ENCODE measurements at places on chromosomes 5 and 9.

DNA sequence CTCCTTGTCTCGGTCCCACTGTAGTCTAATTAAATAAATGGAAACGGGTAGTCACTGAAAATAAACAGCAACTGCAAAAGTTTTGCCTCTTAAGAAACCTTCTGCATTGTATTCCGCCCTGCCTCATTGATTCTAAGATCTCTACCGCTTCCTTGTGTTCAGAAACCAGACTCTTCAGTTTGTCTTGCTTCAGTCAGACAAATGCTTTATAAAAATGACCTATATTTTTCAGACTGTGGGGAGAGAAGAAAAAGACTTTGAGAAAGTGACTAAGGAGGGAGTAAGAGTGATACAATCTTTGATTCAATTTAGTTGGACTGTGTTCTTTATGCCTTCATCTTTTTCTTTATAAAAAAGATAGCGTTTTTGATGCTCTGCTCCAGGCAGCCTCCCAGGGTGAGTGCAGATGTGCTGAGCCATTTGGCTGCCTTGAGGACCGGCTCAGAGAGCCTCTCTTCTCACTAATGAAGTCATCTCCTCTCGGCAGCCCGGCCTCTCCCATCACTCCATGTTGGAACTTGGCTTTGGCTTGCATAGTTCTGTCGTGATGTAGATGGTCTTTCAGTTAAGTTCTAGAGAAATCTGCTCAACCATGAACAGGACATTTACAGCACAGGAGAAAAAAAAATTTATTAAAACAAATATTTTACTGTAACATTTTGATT, 4.0 kb upstream of the VCAN start:
- DNase-seq, result no peak

DNA sequence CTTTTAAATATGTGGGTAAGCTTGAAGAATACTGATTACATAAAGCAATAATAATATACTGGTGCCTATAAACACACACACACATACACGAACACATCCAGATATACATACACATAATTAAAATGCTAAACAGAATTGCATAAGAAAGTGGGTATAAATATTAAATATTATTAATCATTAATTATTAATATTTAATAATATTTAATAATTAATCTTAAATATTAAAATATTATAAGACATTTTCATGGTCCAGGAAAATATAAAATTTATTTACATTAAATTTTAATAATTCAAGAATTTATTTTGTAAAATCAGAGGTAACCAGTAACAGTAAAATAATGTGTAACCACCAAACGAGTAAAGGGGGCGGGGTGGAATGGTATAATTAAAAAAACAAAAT, 178.3 kb downstream of the TMEM232 start:
- DNase-seq, result no peak

DNA sequence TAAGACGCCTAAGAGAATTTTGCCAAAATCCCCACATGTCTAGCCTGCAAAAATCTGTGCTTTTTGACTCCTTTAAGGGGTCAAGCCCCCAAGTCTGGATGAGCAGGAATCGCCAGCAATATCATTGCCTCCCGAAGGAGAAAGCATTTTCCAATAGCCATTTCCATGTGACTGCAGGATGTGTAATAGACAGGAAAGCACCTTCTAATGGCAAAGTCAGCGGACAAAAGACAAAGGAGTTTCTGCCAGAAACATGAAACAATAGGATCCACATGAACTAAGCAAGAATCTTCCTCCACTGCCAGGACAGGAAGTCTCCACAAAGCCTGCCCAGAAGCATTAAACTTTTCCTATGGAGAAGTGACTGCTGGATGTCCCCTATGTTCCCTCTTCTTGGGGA, 177.1 kb upstream of the PCSK5 start:
- DNase-seq, result no peak

DNA sequence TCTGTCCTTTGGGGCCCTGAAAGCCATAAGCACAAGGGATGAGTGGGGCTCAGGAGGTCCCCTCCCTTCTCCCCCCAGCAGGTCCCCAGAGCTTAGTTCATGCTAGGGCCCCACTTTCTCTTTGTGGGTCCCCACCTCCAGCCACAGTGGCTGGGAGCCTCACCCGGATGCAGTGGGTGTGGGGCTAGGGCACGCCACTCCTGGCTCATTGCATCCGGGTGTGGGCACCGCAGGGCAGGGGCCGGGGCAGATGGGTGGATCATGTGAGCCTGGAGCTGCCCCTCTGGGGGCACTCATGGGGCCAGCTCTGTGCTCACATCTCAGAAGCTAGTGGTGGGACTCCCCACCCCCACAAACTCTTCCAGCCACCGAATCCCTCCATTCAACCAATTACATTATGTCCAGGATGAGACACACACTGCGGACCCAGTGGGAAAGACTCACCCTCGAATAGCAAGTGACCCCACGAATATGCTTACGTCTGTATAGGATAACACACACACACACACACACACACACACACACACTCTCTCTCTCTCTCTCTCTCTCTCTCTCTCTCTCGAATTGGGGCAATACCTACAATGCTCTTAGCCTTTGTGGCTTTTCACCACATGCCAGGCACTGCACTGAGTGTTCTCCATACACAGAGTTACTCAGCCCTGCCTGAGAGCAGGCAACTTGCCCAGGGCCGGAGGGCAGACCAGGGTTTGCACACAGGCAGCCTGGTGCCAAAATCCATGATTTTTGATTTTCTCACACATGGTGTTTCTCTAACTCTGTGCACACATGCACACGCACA, 16.8 kb upstream of the PHYKPL start:
- DNase-seq, result no peak

GRCh38 chr5:149030838-149031397, 31.9 kb downstream of the SH3TC2 start:
- DNase-seq, result no peak

DNA sequence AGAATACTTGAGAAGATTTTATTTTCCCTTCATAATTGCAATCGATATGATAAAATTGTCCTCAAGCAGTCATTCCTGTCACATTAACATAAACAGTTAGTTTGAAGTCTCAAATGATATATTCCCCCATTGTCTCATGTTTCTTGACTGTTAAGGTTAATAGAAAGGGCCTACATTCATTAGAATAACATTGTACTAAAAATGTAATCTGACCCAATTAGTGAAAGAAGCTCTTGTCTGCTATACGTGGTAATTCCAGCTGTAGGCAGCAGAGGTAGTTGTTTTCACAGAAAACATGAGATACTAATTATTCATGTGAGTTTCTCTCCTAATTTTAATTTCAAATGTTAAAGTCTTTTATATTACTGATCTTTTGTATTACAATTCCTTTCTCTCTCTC, 25.9 kb upstream of the AP3B1 start:
- DNase-seq, result no peak

GRCh38 chr5:103502662-103503061, 59.9 kb downstream of the NUDT12 start:
- no peak for DNase-seq

DNA sequence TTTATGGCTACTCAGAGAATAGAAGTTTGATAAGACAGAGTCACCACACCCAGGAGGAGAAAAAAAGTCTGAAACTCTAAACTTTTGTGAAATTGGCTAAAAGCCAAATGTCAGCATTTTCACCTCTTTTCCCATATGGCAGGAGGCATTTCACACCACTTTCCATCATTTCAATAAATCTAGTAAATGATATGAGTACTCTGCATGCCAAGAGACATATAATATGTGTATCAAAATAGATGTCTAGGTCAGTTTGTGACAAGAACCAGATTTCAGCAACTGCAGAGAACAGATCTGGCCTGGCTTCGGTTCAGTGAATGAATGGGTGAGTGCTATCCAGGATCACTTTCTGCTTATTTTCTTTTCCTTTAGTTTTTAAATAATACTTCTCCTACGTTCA, 470.8 kb downstream of the ENC1 start:
- no peak for DNase-seq

- DNase-seq, result no peak
These were observed 102.7 kb upstream of the IER5L start for GRCh38 chr9:129280623-129281271.

DNA sequence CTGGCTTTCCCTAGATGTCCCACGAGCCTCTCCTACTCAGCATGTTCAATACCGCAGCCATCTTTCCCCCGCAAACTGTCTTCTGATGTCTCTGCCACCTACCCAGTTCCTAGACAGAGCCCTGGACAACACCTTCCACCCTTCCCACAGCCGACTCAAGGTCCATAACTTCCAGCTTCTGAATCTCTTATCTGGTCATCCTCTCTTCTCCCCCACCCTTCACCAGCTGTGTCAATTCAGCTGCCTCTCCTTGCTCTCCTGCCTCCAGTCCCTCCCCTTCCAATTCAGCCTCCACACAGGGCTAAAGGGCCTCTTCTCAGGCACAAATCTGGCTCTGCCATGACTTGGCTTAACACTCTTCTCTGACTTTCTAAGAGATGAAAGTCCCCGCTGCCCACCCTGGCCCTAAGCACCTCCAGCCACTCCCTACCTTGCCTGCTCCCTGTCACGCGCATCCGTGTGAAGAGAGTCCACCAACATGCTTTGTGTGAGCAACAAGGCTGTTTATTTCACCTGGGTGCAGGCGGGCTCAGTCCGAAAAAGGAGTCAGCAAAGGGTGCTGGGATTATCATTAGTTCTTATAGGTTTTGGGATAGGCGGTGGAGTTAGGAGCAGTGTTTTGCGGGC, 25.2 kb downstream of the AQP7 start:
- DNase-seq, result no peak
